ENCODE measurements at places on chromosomes 4 and X.

GRCh38 chr4:100679926-100680325 is 162.1 kb upstream of the EMCN start:
- DNase-seq, result peak; percentile 72

DNA sequence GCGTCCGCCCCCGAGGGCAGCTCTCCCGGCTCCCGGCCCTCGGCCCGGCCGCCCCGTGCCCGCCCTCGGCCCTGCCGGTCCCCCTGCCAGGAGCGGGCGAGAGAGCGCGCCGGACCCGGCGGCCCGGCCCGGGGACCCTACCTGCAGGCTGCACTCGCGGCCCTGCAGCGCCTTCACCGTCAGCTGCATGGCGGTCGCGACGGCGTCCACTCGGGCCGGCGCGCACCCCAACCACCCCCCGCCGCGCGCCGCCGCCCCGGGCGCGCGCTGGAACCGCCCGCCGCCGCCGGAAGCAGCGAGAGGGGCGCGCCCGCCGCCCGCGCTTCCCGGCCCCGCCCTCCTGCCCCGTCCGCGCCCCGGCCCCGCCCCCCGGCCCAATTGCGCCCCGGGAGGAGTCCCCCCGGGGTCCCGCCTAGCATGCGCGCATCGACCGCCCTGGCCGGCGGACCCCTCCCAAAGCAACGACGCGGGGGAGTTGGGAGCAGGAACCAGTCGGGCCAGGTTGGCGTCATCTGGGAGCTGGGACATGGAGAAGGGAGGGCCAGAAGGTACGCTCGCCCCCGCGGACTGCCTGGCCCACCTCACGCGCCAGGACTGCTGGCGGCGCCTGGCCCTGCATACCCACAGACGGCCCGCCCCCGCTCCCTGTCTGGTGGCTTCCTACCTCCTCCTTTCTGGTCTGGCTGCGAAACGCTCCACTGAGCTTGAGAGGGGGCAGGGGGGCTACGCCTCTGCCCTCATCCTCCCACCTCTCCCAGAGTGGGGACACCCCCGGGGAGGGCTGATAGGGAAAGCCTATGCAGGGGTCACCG is at the start of gene UBL4A:
Gene UBL4A (minus strand): TSS at position 220 of the 812 bp plus-strand sequence. CDS start 31 bp downstream, at position 189.
- peak; percentile 48 for DNase-seq

GRCh38 chrX:152895724-152896420 is 2.0 kb upstream of the ZNF185 start:
- DNase-seq, result no peak

- DNase-seq, result no peak
Observed at GRCh38 chr4:159205466-159205865, 102.6 kb downstream of the RAPGEF2 start.

DNA sequence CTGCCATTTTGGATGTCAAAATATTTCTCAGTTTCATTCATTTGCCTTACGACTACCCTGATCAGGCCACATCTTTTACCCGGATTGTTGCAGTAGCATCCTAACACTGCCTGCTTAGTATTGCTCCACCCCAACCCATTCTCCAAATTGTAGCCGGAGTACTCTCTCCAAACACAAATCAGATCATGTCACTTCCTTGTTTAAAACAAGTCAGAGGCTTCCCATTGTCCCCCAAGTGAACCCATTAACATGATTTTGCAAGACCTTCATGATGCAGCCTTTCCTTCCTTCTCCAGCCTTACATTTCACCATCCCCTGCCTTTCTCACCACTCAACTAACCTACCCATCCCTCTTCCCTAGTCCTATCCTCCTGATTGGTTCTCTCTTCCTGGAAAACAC is 53.1 kb downstream of the FANCB start:
- no peak for DNase-seq

- DNase-seq, result no peak
Observed at GRCh38 chr4:35912174-35912573, 332.1 kb downstream of the ARAP2 start.

GRCh38 chr4:80911458-80911857 is 119.0 kb upstream of the BMP3 start:
- no peak for DNase-seq

- DNase-seq, result peak; percentile 31
Observed at GRCh38 chr4:89765966-89766365, 71.0 kb downstream of the SNCA start.
